ENCODE measurements at places on chromosomes 1 and 21.

GRCh38 chr1:12601700-12602658 lies 16.0 kb downstream of the DHRS3 start:
- DNase-seq: no peak

DNA sequence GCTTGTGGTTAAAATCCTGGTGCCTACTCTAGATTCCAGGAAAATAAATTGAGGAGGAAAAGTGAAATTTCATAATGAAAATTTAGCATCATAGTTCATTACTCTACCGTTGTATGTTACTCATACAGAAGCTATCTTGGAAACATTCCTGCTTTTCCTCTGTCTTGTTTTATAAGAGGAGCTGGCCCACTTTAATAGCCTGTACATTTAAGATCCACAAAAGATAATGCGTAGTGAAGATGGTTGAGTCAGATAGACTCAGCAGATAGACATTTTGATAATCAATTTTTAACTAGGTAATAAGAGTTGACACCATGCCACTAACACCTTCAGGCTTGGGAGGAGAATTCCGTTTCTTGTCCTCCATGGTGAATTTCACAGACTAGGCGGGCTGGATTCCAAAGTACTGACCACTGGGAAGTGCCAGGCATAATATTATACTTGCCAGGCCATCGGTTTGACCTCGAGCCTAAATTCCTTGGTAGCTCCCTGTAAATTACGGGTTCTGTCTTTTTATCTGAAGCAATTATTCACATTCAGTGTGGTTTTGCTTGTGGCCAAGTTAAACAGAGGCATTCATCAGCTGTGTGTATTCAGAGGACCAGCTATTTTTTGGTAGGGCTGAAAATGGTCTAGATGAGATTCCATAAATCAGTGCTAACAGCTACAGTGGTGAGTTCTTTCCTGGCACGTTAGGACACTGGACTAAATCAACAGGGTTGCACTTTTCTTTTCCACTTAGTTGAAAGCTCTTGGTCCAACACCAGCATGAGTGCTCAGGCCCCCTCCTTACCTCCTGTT lies 111.9 kb upstream of the KAZN start:
- DNase-seq: no peak

DNA sequence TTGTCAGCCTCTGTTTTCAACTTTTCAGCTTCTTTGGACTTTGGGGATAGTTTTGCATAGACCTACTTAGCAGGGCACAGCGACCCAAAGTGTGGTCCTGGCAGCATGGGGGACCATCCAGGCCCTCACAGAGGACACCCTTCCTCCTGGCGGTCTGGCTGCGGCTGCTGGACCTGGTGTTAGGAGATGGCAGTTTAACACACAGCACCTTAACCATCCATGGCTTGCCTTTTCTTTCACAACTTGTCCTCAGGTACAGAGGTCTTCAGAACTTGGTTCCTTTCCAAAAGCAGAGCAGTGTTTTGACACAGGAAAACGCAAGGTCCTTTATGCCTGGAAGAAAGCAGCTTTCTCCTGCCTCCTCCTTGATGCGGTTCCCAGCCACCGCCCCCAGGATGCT lies 68.1 kb downstream of the RHOU start:
- DNase-seq: no peak

- no peak for DNase-seq
Observed at GRCh38 chr21:29419422-29419821, 120.7 kb downstream of the BACH1 start.
